ENCODE measurements at places on chromosomes 6 and 20.
A peak's percentile ranks its signal among the peaks of the same experiment; 100 is the strongest.

DNA sequence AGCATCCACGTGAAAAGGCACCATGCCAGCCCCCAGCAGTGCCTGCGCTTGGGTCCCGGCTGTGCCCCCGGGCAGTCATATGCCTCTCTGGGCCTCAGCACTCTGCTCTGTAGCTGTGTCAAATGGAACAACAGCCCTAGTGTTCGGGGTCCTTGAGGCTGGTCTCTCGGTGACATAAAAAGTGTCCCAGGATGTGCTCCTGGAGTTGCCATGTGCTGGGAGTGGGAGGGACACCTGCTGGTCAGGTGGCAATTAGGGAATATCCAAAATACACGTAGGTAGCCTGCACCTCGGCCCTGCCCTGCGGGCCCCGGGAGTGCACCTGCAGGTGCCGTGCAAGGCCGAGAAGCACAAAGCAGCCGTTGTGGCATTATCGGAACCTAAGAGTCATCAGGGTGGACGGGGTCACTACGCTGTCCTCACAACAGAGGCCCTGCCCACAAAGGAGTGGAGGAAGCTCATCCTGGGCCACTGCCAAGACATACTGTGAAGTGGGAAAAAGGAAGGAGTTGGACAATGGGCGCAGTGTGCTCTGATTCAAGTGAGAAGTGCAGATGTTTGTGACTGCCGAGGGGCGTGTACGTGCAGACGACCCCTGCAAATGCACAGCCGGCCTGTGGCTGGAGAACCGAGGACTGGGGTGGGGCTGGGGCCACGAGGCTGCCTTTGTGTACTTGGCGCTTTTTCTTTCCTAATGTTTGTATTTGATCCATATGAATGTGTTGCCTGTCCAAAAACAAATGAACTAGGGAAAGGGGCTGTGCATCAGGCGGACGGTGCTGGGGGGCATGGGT, 24.6 kb downstream of the SLCO4A1 start:
- no peak for DNase-seq

GRCh38 chr20:61659246-61659993, 406.3 kb downstream of the TAF4 start:
- DNase-seq, result peak; percentile 15

DNA sequence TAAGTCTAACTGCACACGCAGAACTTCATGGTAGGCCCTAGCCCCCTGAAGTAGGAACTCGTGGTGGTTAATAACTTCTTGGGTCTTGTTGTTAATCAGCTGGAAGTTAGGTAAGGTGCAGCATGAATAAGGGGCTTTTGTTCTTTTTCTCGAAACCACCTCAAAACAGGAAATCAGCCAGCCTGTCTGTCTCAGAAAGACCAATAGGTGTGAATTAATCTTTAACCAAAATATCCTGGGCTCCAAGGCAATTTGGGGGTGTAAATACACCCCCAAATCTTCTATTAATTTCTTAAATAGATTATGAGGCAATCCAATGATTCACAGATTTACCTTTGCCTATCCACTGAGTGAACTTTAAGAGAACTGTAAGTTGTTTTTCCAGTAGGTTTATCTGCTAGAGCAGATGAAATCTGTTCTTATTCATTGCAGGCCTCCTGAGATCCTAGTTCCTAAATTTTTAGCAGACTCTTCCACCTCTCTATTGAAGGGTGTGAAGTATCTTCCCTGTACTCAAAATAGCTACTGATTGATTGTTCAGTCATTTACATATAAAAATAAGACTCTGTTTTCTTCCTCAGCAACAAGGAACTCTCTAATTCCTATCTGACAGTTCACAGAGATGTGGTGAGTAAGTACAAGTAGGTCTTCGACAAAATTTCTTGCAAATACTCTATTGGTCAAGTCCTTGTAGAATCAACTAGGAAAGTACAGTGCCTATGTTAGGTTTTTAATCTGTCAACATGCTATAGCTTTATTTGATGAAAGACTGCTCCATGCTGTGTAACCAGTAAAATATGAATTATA, 427.1 kb upstream of the NOX3 start:
- no peak for DNase-seq

DNA sequence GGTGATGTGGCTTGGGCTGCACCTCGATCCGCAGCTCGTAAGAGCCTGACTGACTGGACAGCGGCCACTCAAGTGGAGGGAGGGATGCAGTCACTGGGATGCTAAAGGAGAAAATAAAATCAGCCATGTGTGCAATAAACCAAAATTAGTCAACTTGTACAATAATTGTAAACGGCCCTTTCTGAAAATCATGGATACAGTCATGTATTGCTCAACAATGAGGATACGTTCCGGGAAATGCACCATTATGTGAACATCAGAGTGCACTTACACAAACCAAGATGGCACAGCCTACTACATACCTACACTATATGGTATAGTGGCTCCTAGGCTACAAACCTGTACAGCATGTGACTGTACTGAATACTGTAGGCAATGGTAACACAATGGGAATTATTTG, 25.7 kb downstream of the NFATC2 start:
- DNase-seq, result no peak

DNA sequence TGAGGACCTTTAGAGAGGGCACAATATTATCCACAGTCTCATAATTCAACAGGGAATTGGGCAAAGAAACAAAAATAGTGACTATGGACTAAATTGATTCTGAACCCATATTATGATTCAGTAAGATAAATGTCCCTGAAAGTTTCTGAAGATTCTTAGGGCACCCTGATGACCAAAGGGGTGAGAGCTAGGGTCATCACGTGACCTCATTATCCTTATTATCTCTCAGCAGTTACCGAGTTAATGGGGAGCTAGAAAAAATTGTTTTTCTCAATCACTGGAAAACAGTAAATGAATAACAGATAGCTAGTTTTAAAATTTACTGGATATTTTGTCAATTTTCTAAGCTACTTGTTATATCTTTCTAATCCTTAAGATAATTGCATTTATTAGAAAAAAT, 639.5 kb downstream of the PRKN start:
- no peak for DNase-seq

- no peak for DNase-seq
Measured at GRCh38 chr6:22670605-22671004, 101.2 kb downstream of the HDGFL1 start.

- DNase-seq, result no peak
Measured at GRCh38 chr6:169141671-169142537, 111.7 kb downstream of the THBS2 start.

DNA sequence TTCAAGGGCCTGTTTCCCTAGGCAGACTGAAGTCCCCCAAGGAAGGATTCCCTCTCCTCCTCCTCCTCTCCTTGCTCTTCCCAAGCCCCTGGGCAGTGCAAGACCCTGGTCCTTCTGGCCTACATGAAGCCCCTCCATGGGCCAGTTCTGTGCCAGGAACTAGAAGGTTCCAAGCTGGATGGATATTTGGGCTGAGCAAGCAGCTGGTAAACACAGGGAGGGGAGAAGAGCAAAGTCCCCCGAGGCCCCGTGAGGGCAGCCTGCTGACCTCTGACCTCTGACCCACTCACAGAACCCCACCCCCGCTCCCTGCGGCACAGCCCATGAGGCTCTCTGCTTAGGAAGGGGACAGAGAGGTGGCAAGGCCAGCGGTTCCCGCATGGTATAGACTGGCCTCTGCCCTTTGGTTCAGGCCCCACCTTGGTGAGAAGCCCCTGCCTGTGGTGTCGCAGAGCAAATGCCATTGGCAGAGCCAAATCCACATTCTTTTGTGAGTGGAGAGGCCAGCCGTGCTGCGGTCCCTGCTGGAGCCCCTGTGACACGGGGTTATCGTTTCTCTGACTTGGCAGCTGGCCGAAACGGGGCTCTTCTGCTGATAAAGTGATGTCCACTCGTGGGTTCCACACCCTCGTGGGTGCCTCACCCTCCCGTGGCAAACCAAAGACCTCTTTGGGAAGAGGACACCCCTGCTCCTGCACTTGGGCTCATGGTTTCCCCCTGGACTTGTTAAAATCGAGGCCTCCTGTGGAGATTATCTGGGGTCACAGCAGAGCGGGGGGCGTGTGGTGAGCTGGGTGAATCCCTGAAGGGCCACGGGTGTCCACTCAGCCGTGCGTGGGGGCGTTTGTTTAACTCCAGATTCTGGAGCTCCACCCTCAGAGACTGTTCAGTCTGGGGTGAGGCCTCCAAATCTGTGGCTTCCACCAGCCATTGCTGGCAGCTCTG, 2.1 kb upstream of the CHRNA4 start:
- no peak for DNase-seq

DNA sequence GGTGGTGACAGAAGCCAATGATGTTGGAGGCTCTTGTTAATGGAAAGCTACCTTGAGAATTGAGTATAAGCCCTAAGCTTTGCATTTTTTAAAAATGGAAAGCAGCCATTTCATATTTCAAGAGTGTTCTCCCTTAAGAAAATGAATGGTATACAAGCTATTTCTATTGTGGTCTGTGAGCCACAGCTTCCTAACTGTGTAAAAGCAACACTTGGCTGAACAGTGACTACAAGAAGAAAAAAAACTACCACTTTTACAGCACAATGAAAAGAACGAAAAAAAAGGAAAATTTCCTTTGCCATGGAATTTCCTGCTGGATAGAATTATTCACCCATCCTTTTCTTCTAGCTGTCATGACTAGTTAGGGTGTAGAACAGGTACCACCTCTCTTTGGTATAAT, 397.1 kb upstream of the BTBD3 start:
- no peak for DNase-seq

GRCh38 chr20:20360464-20360863, 7.4 kb upstream of the INSM1 start:
- DNase-seq, result no peak

DNA sequence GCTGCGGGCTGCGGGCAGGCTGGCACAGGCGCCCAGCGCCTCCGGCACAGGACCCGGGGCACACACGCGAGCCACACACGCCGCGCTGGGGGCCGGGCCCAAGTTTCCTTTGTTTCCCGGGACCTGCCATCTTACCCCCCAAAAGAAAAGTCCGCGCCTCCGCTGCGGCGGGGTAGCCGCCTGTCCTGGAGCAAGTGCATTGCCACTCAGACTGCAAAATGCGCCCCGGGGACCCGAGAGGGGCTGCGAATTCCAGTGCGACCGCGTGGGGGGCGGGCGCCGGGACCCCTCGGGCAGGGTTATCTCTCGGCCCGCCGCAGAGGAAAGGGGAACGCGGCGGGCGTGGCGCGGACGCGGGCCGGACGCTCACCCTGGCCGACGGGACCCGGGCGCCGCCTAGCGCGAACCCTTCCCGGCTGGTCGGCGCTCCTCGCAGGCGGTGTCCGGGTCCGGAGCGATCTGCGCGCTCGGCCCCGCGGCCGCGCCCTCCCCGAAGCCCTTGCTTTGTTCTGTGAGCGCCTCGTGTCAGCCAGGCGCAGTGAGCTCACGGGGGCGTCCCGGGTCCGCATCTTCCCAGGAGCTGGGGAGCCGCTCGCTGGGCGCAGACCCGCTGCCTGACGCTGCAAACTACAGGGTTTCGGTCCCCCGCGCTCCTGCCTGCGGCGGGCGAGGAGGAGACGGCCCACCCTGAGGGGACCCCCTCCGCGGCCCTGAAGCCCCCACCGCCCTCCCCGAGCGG, 639 bp upstream of the CD24 start:
- no peak for DNase-seq

- DNase-seq, result no peak
Measured at GRCh38 chr6:109834595-109835437, 143.3 kb upstream of the GPR6 start.

- DNase-seq, result no peak
Measured at GRCh38 chr6:146339716-146340115, 203.9 kb upstream of the RAB32 start.

DNA sequence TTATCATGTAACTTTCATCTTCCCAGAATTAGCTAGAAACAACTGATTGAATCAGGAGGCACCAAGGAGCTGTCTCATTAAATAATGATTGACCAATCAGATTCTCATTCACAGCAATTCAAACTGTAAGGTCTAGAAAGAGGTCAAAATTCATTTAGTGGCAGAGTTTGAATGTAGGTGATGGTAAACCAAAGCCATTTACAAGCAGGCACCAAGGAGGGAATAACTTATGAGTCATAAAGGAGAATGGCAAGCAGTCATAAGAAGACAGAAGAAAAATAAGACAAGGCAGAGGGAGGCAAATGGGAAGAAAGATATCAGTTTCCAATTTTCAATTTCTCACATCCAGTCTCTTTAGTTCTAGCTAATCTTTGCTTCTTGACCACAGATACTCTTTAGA, 52.9 kb upstream of the DEFB112 start:
- no peak for DNase-seq

- DNase-seq, result no peak
Measured at GRCh38 chr20:36784900-36785299, 11.3 kb upstream of the DSN1 start.

DNA sequence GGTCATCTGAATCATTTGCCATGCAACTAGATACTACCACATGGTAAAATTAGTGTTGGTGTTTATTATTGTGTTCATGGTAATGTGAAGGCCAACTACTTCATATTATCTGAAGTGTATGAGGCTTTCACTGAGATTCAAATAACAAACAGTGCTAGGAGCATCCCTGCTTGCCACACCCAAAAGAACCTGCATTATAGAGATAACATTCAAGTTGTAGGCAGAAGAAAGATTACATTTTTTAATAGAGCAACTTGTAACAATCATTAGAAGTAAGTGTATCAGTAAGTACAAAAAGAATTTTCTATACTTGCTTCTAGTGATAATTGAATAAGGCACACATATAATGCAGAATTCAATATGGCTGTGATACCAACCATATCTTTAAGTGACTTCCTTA, 49.8 kb downstream of the BCKDHB start:
- no peak for DNase-seq

GRCh38 chr6:42783177-42783875, 1.5 kb downstream of the BICRAL start:
- DNase-seq, result peak; percentile 65

- DNase-seq, result no peak
Measured at GRCh38 chr6:36805917-36806316, 33.3 kb downstream of the CPNE5 start.

GRCh38 chr20:3277686-3278465, 38.9 kb upstream of the SLC4A11 start:
- no peak for DNase-seq
